ENCODE measurements at places on chromosomes 7 and 10.

DNA sequence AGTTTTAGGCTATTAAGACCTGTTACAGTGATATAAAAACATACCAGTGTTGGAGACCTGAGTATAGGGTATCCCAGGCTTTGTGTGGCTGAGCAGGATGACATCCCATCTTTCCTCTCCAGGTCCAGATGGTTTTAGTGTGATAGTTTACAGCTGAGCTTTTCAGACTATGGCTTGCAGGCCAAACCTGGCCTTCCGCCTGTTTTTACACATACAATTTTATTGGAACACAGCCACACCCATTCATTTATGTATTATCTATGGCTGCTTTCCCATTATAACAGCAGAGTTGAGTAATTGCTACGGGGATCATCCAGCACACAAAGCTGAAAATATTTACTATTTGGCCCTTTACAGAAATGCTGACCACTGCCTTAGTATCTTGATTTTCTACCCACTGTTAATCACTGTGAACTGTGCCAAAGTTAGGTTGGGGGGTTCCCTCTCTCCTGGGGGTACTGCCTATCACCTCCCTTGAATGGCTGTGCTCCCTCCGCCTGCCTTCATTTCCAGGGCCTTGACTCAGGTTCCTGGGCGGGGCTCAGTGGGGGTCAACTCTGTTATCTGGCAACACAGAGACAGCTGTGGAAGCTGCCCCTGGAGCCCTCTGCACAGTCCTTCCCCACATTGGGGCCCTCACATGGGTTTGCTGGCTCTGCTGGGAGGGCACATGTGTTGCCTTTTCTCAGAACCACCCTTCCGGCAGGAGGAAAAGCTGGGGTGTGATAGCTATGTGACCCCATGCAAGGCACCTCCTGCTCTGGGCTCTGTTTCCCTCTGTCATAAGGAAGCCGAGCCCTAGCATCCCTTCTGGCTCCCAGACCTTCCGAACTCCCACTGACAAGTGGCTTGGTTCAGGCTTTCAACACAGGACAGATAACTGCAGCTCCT lies 40.3 kb upstream of the SH2D4B start:
- DNase-seq, result no peak

GRCh38 chr10:126908225-126908624 lies 3.0 kb downstream of the DOCK1 start:
- DNase-seq, result no peak

GRCh38 chr7:28830846-28831245 lies 127.3 kb downstream of the TRIL start:
- DNase-seq, result no peak

DNA sequence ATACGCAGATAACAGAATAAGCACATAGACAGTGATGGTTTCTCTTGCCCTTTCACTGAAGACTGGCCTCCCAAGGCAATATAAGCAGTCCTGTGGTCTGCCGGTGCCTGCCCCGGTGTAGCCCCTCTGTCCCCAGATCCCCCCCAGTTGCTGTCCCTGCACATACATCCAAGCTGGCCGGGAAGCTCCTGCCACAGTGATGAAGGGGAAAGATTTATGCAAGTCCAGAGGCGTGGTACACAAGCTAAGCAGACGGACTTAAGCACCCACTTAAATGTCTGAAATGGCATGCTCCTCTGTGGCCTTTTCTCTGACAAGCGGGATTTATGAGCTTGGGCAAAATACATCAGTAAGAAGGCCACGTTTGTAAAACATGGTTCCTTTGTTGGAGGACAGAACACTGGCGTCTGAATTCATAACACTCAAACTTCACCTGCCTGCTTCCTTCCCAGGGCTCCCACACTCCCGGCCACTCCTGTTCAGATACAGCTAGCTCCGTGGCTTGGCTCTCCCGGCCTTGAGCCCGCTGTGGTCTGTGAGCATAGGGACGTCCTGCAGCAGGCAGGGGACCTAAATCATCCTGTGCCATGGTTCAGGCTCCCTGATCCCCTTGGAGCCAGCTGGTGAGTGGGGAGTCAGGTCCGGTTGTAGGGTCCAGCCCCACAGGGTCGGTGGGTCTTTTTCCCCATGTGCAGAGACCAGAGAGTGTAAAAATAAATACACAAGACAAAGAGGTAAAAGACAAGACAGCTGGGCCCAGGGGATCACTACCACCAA lies 61.7 kb upstream of the PPP2R2D start:
- DNase-seq, result peak; percentile 42

GRCh38 chr7:93828260-93828659 lies 62.3 kb downstream of the TFPI2 start:
- DNase-seq, result no peak

DNA sequence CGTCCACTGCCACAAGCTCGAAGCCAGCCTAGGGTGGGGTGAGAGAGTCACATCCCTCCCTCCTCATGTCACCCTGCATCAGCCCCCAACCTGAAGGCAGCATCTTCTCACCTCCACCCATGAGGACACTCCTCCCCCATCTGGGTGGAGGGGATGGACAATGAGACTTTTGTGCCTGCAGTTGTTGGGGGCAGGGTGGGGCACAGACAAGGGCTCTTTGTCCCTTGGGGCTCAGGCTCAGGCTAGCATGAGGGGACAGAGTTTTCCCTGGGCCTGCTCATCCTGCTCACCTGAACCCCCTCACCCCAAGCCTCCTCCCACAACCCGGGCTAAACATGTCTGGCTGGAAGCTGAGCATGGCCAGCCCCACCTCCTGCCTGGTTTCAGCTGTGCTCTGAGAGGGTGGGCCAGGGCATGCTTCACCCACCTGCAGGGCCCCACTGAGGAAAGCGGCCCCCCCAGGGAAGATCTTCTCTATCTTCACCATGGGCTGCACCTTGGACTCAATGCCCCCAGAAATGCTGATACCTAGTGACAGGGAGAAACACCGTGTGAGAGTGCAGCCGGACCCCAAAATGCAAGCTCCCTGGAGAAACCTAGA lies 9.3 kb downstream of the LZTS2 start:
- no peak for DNase-seq

- DNase-seq, result no peak
Measured at GRCh38 chr7:142389544-142389943, 131.7 kb upstream of the PRSS58 start.

- DNase-seq, result no peak
Measured at GRCh38 chr7:98058186-98058585, 48.5 kb upstream of the LMTK2 start.

DNA sequence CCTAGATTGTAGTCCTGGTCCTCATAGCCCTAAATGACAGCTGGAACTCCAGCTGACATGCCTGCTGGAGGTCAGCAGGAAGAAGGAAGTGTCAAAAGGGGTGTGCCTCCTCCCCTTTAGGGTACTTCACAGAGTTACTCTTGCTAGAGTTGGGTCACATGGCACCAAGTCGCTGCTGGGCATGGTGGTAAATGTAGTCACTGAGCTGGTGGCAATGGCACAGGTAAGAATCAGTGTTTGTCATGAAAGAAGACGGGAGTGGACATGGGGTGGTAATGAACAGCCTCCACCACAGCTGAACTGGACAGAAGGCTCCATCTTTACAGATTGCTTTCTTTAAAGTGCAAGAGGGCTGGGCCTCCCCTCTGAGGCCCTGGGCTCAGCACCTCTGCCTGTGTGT lies 122.3 kb downstream of the ACTR3B start:
- DNase-seq, result no peak

DNA sequence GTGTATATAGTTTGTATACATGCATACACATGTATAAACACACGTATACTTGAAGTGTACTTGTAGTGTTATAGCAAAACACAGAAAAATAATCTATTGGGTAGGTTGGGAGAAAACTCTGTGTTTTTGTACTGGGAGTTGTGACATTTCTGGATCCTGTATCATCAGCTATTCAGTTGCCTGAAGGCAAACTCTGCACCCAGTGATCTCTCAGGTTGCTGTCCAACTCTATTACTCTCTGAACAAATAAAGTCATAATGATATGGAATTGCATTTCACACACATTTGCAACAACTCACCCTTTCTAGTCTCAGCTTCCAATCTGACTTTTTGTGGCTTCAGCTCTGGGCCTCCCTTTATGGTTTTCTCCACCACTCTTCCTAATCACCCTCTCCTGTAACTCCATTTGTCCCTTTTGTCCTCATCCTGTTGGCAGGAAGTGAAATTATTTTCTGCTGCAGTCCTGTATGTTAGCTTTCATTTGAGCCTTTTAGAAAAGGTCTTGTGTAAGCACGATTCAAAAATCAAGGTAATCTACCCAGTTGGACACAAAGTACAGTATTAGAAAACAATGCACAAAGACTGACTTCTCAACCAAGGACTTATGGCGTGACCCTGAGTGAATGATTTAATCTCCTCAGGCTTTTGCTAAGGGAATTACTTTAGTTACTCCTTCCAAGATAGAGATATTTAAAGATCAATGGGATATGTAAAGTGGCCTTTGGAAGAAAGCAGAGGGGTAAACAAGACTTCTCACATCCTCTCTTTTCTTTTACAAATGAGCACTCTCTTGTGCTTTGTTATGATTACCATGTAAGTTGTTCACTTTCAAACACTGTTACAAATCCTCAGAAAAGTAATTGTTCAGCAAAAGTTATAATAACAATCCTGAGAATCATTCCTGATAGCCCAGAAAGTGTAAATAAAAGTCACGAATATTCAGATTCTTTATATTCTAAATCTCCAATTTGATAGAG lies 249.1 kb downstream of the KCND2 start:
- DNase-seq, result no peak

GRCh38 chr10:818526-819220 lies 112.8 kb downstream of the LARP4B start:
- no peak for DNase-seq

- no peak for DNase-seq
Measured at GRCh38 chr7:24343614-24344013, 59.6 kb downstream of the NPY start.

DNA sequence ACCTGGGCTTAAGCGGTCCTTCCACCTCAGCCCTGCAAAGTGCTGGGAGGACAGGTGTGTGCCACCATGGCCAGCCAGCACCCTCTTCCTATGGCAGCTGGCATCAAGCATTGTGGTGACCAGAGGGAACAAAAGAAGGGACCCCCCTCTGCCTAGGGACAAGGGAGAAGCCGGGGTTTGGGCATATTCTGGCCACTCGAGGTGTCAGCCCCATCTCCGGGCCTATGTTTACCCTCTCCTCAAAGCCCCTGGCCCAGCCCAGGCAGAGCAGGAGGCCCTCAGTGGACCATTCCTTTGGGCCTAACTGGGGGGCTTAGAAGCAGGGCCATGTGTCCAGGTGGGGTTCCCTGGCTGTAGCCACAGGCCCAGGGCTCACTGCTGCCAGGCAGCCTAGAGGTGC lies 23.9 kb downstream of the VSIR start:
- no peak for DNase-seq

- DNase-seq, result no peak
Measured at GRCh38 chr10:43315535-43316207, 48.8 kb upstream of the RASGEF1A start.

DNA sequence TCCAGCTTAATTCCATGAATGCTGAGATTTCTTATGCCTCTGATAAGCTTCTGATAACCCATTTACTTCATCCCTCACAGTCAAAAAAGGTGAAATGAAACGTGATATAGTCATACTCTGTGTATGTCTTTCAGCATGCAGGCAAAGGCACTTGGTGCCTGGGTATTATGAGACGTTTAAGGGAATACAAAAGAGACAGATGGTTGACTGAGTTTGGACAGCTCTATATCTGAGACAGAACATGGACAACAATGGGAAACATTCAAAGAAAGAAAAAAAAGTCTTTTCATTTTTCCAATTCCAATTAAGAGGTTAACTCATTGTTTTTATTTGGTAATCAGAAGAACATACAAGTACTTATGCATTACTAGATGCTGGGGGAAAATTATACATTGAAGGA lies 96.2 kb downstream of the PPP1R17 start:
- no peak for DNase-seq

DNA sequence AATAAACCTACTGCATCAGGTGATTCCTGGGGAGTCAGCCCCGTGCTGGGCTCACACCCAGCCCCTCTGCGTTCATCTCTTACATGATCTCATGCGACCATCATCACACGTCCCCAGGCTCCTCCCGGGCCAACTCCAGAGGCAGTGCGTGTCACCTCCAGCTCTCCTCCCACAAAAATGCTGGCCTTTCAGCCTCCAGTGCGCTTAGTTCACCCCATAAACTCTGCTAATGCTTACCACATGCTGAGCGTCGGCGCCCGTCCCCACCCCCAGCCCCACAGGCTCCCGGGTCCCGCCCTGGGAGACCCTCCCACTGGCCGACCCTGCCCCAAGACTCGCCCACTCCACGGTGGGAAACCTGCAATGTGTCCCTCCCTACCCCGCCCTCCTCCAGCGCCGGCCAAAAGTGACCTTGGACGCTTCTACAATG lies 816 bp upstream of the SDK1 start:
- DNase-seq, result no peak

DNA sequence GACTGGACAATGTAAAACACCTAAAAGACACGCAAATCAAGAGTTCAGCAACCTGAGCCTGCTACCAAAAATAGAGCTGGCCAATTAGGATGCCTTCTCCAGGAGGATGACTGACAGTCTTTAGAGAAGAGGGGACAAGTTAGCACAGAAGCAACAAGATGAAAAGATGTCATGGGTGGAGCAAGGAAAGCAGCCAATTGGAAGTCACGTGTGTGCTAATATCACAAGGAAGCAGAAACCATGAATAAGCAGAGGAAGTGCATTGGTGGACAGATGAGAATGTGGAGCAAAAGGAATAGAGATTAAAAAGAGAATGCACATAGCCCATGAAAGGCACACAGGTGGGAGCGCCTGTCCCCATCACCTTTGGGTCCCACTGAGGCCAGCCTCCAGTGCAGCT lies 148.1 kb downstream of the SLC25A13 start:
- no peak for DNase-seq

- no peak for DNase-seq
Measured at GRCh38 chr7:74236284-74236683, 17.9 kb downstream of the RFC2 start.

- DNase-seq, result no peak
Measured at GRCh38 chr10:114313139-114313538, 74.1 kb downstream of the VWA2 start.

GRCh38 chr7:134891696-134892678 lies 94.3 kb upstream of the AGBL3 start:
- DNase-seq, result no peak

DNA sequence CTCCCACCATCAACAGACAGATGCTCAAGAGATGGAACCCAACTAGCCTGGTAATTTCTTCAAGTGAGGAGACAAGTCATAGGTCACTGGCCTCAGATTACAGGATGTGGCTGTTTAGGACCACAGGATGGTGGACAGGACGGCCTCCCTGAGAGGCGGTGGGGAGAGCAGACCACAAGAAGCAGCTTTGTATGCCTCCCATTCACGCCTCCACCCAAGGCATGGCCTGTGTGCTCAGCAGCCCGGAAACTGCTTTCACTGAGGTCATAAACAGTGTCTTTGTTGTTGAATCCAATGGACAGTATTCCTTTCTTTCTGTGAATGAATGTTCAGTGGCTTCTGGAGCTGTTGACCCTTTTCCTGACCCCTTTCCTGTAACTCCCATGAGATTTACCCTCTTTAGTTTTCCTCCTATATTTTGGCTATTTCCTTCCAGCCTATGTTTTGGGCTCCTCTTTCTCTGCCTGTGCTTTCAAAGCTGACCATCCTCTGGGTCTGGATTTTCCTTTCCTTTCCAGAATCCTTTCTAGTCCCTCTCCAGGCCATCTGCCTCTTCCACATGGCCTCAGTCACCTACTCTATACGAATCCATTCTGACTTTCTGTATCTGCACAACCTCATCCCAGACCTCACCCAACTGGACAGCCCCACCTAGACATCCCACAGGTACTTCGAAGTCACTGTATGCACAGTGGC lies 32.4 kb upstream of the INPP5F start:
- no peak for DNase-seq

GRCh38 chr7:25953859-25954258 lies 198.1 kb upstream of the NFE2L3 start:
- no peak for DNase-seq
